ENCODE measurements at places on chromosomes 2 and 18. TPM values are rescaled to one million over a fixed set of nuclear protein-coding genes. Genes with fewer than 3 reads are reported as not detected.

The CD8A gene
- 0.31 TPM for total RNA-seq

The AP1S3 gene
- total RNA-seq, result 1.8 TPM

The LAMA3 gene
- 0.07 TPM for total RNA-seq

The FER1L5 gene
- total RNA-seq, result not detected

The POTEC gene
- not detected for total RNA-seq

The LCLAT1 gene
- total RNA-seq, result 24.1 TPM

The DCDC2C gene
- total RNA-seq, result not detected

The DYNAP gene
- not detected for total RNA-seq

The RESP18 gene
- total RNA-seq, result not detected

The IL36A gene
- total RNA-seq, result not detected

The HSBP1L1 gene
- total RNA-seq, result 5.9 TPM

The ADAM23 gene
- total RNA-seq, result 0.07 TPM

The SEH1L gene
- total RNA-seq, result 108 TPM

The HNMT gene
- not detected for total RNA-seq

The FTCDNL1 gene
- 3.9 TPM for total RNA-seq

The FBXO41 gene
- 41.5 TPM for total RNA-seq

The SLC9A2 gene
- not detected for total RNA-seq

The GALNT3 gene
- total RNA-seq, result 5.0 TPM

The FOXI3 gene
- total RNA-seq, result not detected

The YPEL5 gene
- total RNA-seq, result 73.7 TPM

The TUBA3D gene
- not detected for total RNA-seq

The THAP4 gene
- total RNA-seq, result 45.8 TPM

The MARS2 gene
- 10.0 TPM for total RNA-seq

The TMEM178A gene
- total RNA-seq, result 0.30 TPM

The IL37 gene
- 0.32 TPM for total RNA-seq

The GPR75 gene
- 0.91 TPM for total RNA-seq

The ALPG gene
- not detected for total RNA-seq

The PROM2 gene
- total RNA-seq, result 0.86 TPM

The WNT6 gene
- not detected for total RNA-seq

The ADGRF3 gene
- total RNA-seq, result 7.5 TPM

The MAIP1 gene
- 29.6 TPM for total RNA-seq

The PPP1R1C gene
- total RNA-seq, result not detected

The FEV gene
- not detected for total RNA-seq

The WNT10A gene
- total RNA-seq, result 6.1 TPM

The ABHD1 gene
- total RNA-seq, result 0.56 TPM

The TRABD2A gene
- total RNA-seq, result 59.9 TPM

The XIRP2 gene
- not detected for total RNA-seq

The SCYGR5 gene
- not detected for total RNA-seq

The SKA1 gene
- 34.6 TPM for total RNA-seq

The CRACDL gene
- 0.12 TPM for total RNA-seq

The SERPINB12 gene
- total RNA-seq, result not detected

The NYAP2 gene
- not detected for total RNA-seq

The SDC1 gene
- total RNA-seq, result 0.41 TPM

The IL1RN gene
- 2.1 TPM for total RNA-seq

The SLC35G4 gene
- total RNA-seq, result not detected

The IL36RN gene
- not detected for total RNA-seq

The SERPINB4 gene
- not detected for total RNA-seq

The GLI2 gene
- not detected for total RNA-seq

The FHOD3 gene
- not detected for total RNA-seq

The TTR gene
- total RNA-seq, result not detected

The RELCH gene
- 21.5 TPM for total RNA-seq

The GKN1 gene
- not detected for total RNA-seq
